ENCODE measurements at places on chromosomes 7 and 10. TPM values are rescaled to one million over a fixed set of nuclear protein-coding genes. Genes with fewer than 3 reads are reported as not detected.

The LDB3 gene
- 0.55 TPM for total RNA-seq

The AKR1C2 gene
- 0.37 TPM for total RNA-seq

The NYAP1 gene
- total RNA-seq, result 0.99 TPM

- H3K27me3 ChIP-seq, result peaks cover 4% of the 10 kb centered on the region
- no peaks in the 10 kb centered on the region for H3K4me1 ChIP-seq
- H3K36me3 ChIP-seq, result 0 out of 2 replicates have a peak, but pooled peaks cover 4% of the 10 kb centered on the region
- DNase-seq, result no peak
Measured at GRCh38 chr10:123424537-123424936, 241.6 kb upstream of the GPR26 start.

DNA sequence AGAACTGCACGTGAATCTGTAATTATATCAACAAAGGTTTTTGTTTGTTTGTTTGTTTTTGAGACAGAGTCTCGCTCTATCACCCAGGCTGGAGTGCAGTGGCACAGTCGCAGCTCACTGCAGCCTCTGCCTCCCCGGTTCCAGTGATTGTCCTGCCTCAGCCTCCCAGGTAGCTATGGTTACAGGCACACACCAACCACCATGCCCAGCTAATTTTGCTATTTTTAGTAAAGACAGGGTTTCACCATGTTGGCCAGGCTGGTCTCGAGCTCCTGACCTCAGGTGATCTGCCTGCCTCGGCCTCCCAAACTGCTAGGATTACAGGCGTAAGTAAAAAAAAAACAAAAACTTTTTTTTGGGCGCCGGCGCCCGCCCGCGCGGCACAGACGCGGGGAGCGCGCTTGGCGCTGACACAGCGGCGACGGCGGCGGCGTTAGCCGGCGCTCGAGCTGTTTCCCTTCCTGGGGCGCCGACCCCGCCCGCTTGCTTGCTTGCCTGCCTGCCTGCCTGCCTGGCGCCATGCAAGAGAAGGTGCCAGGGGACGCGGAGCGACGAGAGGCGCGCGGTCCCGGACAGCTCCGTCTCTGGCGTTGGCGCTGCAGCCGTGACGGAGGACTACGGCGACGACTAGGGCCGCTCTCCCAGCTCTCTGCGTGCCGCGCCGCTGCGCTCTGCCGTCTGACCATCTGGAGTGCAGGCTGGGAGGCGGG lies 171.4 kb upstream of the NUPR2 start:
- no peaks in the 10 kb centered on the region for H3K36me3 ChIP-seq
- no peaks in the 10 kb centered on the region for H3K27me3 ChIP-seq
- no peak overlapping the region for H3K4me3 ChIP-seq

- peak overlapping the region; percentile 84 for H3K4me3 ChIP-seq
- H3K4me1 ChIP-seq, result peaks cover 25% of the 10 kb centered on the region
- no peaks in the 10 kb centered on the region for H3K36me3 ChIP-seq
- DNase-seq, result peak; percentile 85
- H3K27ac ChIP-seq, result peak overlapping the region; percentile 98
Measured at GRCh38 chr7:46682836-46683624, 762.0 kb upstream of the IGFBP3 start.

- H3K36me3 ChIP-seq, result no peaks in the 10 kb centered on the region
- H3K4me1 ChIP-seq, result no peaks in the 10 kb centered on the region
- no peak overlapping the region for H3K4me3 ChIP-seq
- H3K27me3 ChIP-seq, result peaks cover 8% of the 10 kb centered on the region
- H3K27ac ChIP-seq, result no peak overlapping the region
Measured at GRCh38 chr10:71585564-71586290, 133.9 kb downstream of the C10orf105 start.

DNA sequence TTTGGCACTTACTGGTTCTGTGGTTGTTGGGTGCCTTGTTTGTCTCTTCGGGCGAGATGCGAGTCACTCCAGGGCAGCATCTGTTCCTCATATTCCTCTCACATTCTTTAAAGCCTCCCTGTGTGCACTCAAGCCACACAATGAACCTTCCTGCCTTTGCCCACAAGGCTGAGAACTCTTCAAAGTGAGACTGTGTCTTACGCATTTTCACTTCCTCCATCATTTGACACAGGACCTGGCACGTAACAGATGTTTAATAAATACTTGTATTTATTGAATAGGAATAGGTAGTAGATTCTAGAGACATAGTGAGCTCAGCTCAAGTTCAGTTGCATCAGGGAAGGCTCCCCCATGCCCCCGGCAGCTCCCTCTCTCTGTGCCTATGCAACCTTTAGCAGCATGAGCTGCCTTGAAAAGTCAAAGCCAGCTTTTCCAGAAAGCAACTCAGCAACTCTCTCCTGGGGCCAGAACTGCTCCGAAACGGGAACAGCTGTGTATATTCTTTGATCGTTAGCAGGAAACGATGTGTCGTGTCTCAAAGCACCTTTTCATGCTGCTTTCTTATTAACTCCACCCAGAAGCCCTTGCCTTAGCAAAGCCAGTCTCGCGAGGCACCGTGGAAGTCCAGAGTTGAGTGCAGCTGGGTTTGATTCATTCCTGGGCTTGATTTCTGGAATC lies 97.5 kb downstream of the PFKFB3 start:
- H3K36me3 ChIP-seq, result no peaks in the 10 kb centered on the region
- DNase-seq, result peak; percentile 43

GRCh38 chr10:15141136-15142054 lies 27.1 kb downstream of the NMT2 start:
- H3K4me3 ChIP-seq, result no peak overlapping the region
- DNase-seq, result no peak
- peaks cover 39% of the 10 kb centered on the region for H3K36me3 ChIP-seq
- H3K27ac ChIP-seq, result no peak overlapping the region
- H3K27me3 ChIP-seq, result no peaks in the 10 kb centered on the region

- no peaks in the 10 kb centered on the region for H3K27me3 ChIP-seq
- DNase-seq, result no peak
- no peaks in the 10 kb centered on the region for H3K36me3 ChIP-seq
- no peaks in the 10 kb centered on the region for H3K4me1 ChIP-seq
- H3K27ac ChIP-seq, result no peak overlapping the region
- H3K4me3 ChIP-seq, result no peak overlapping the region
Measured at GRCh38 chr7:88540012-88540411, 219.5 kb upstream of the ZNF804B start.

DNA sequence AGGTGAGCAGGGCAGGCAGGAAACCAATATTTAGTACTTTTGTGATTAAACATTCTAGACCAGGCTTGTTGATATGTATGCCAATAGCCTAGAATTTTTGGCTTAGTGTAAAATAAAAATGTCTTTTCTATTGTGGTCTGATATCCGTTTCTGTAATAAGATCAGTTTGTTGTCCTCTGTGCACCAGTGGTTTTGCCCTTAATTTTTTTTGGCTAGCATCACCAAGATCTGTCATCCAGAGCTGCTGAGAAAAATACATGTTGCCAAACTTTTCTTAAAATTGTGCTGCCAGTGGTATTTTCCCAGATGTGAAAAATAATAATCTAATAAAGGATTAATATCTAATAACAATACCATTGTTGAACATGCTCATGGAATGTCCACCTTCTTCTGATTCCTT lies 115.6 kb downstream of the TWIST1 start:
- H3K4me3 ChIP-seq, result no peak overlapping the region
- H3K4me1 ChIP-seq, result peaks cover 16% of the 10 kb centered on the region
- DNase-seq, result no peak
- no peaks in the 10 kb centered on the region for H3K27me3 ChIP-seq
- H3K36me3 ChIP-seq, result no peaks in the 10 kb centered on the region

- no peak for DNase-seq
- H3K36me3 ChIP-seq, result no peaks in the 10 kb centered on the region
- H3K4me3 ChIP-seq, result no peak overlapping the region
- no peaks in the 10 kb centered on the region for H3K4me1 ChIP-seq
- no peak overlapping the region for H3K27ac ChIP-seq
Measured at GRCh38 chr10:36574207-36574606, 551.2 kb upstream of the ANKRD30A start.

DNA sequence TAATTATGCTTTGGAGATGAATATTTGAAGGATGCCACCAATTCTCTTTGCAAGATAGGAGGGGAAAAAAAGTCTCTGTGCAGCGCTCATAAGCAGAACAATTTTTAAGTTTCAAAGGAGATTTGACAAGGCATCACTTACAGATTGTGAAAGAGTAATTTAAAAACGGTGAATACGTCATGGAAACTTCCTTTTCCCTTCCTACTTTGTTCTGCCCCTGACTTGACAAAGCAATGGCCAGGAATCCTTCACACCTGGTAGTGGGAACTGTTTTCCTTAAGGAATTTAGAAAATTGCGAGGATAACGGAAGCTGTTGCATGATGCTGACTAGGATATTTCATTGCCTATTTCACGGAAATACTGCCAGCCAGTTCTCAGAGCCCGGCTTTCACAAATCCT lies 16.7 kb downstream of the FAM107B start:
- no peak overlapping the region for H3K4me3 ChIP-seq
- peaks cover 25% of the 10 kb centered on the region for H3K27me3 ChIP-seq
- H3K4me1 ChIP-seq, result no peaks in the 10 kb centered on the region
- no peaks in the 10 kb centered on the region for H3K36me3 ChIP-seq

- H3K36me3 ChIP-seq, result no peaks in the 10 kb centered on the region
- no peak overlapping the region for H3K4me3 ChIP-seq
- no peaks in the 10 kb centered on the region for H3K27me3 ChIP-seq
- H3K27ac ChIP-seq, result no peak overlapping the region
- no peaks in the 10 kb centered on the region for H3K4me1 ChIP-seq
Measured at GRCh38 chr7:96833676-96834453, 124.2 kb upstream of the SEM1 start.

Measured in HFFc6 (cell line).